ENCODE measurements at places on chromosomes 1 and 21. TPM values are rescaled to one million over a fixed set of nuclear protein-coding genes. Genes with fewer than 3 reads are reported as not detected.

Gene LPGAT1
- 60.0 TPM for total RNA-seq

Gene CRP
- not detected for total RNA-seq

Gene FBXO2
- total RNA-seq, result 1.2 TPM

Gene PROX1
- under 0.01 TPM for total RNA-seq

Gene PPFIA4
- total RNA-seq, result 10.1 TPM

Gene CRNN
- not detected for total RNA-seq

Gene SYT11
- total RNA-seq, result 40.4 TPM

Measured in uterine smooth muscle cell (primary cell).